HCEC 1CT (cell line): ENCODE measurements at places on chromosomes 7 and 10.

DNA sequence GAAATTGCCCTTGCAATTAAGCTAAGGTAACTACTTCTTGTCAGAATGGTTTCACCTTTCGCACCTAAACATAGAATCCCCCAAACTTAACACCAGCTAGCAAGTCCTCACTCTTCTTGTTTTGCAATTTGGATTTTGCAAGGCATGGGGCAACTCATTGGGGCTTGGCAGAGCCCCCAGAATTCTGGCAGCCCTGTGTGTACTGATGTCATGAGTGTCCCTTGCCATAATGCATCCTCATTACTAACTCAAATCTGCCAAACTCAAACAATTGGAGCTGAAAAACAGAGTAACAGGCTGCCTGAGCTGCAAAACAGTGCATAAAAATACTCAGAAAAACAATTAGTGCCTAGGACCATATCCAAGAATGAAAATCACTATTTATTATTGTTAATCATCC, 7.9 kb upstream of the XPNPEP1 start:
- DNase-seq = no peak

GRCh38 chr7:116512520-116513188, 12.2 kb upstream of the CAV1 start:
- DNase-seq = peak; percentile 49

DNA sequence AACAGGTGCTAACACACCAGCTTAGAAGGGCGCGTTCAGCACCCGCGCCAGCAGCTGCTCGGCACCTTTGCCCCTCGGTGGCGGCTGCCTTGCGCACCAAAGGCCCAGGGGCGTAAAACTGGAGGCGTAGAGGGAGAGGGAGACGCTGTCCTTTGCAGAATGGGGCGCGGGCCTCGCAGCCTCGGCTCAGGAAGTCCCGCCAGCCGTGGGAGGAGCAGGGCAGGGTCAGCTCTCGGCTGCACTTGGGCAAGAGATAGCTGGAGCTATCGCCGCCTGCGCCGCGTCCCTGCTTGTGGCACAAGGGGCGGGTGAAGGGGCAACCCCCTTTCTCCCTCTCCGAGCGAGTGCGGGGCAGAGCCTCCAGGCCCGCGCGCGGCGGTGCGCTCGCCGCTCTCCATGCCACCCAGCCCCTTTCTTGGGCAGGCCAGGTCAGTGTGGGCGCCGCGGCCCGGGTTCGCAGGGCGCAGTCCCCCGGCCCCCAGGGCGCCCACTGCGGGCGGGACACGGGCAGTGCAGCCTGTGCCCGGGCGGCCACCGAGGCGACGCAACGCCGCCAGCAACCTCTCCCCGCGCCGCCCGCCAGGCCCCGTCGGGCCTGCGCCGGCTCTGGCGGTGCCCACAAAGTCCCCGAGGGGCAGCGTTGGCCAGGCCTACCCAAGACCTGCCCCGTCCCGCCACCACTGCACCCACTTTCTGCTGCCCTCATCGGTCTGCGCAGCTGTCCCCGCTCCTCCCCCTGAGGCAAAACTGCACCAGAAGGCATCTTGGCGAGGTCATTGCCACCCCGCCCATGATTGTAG, 4.1 kb downstream of the NEUROD6 start:
- no peak for DNase-seq

GRCh38 chr7:37382546-37383088, 66.0 kb downstream of the ELMO1 start:
- no peak for DNase-seq

DNA sequence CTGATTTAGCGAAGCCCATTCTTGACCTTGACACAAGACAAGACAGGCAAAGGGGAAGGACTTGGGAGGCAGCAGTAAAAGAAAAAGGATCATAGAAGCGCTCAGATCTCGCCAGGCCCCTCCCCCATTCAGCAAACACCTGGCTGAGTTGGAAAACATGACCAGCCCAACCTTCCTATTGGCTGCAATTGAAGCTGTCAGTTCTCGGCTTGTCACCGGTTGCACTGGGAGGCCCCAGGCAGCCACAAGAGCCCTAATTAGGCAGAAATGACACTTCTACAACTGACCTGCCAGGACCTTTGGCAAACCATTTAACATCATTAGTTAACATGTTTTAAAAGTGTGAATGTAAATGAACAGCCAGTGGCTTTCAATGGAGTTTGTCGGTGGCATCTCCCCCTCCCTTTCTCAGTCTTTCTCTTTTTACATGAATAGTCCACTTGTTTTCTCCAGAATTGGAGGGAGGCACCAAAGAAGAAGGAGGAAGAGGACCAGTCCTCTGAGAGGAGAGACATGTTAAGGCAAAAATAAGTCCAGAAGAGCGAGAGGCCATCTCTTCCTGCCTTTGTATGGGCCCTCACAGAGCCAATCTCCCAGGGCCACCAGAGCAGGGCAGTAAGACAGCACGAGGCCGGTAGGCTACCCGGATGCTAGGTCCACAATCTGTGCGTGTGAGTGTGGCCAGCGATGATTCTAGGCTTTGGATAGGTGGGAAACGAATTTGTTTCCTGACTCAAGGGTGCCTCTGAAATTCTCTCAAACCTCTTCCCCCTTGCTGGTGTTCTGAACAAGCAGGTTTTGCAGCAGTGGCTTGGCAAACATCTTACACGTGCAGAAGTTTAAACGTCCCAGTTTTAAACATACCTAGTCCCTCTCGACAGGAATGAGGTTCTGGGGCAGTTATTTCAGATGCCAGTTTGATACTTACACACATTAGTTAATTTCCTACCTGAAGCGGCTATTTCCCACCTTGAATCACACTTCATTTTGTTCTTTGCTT, 15.0 kb upstream of the ENO4 start:
- DNase-seq = no peak

DNA sequence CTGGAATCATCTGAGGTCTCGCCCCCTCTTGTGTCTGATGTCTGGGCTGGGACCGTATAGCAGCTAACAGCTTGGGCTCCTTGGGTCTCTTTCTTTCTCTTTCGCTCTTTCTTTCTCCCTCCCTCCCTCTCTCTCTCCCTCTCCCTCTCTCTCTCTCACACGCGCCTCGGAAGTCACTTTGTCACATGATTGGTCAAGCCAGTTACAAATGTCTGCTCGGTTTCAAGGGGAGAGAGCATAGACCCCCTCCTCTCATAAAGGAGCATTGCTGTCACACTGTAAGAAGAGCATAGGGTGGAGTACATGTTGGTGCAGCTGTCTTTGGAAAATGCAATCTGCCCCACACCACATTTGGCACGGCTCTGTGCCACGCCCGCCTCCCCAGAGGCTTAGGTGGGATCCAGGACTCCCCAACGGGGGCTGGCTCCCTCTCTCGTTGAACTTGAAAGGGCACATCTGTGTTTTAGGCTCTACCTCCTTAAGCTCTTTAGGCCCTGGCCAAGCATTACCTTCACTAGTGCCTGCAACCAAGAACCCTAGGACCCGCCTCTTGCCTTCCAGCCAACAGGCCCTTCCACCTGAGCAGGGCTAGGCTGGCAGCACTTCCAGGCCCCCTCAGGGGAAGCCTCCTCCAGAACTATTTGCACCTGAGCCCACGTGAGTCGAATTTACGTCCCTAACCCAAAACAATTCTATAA, 61.9 kb upstream of the CACUL1 start:
- DNase-seq = no peak

- DNase-seq = peak; percentile 66
Observed at GRCh38 chr10:100743626-100744135, 1.7 kb upstream of the PAX2 start.

GRCh38 chr7:72234086-72234485, 178.1 kb downstream of the CALN1 start:
- no peak for DNase-seq

- DNase-seq = no peak
Observed at GRCh38 chr7:36838616-36839225, 114.4 kb upstream of the AOAH start.

DNA sequence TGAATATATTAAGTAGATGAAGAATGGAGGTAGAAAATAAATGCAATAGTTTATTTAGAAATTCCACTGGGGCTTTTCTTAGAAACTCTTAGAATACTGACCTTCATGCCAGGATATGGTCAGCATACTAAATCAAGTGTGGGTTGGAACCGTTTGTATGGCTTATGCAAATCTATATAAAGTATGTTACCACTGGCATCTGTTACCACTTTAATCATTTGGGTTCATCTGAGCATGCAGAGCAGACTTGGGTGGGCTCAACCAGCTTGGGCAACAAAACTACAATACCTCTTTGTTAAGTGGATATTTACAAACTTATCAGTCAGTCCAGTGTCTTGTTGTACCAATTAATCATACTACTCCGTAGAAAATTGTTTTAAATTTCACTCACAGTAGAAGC, 125.8 kb downstream of the CRPPA start:
- DNase-seq = no peak

DNA sequence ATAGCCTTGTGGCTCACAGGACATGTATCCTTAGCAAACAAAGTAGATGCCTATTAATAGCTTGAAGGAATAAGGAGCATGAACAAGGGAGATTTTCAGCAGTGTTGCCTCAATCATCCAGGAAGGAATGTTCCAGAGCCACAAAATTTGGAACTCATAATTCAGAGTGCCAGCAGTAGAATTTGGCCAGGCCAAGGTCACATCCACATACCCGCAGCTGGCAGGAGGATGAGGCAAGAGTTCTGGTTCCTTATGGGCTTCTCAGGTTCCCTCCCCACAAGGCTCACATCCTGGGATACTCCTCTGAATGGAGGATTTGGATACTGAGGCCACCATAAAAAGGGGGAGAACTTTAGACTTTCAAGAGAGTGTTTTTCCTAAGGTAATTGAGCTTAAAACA, 45.8 kb downstream of the SUFU start:
- DNase-seq = no peak

DNA sequence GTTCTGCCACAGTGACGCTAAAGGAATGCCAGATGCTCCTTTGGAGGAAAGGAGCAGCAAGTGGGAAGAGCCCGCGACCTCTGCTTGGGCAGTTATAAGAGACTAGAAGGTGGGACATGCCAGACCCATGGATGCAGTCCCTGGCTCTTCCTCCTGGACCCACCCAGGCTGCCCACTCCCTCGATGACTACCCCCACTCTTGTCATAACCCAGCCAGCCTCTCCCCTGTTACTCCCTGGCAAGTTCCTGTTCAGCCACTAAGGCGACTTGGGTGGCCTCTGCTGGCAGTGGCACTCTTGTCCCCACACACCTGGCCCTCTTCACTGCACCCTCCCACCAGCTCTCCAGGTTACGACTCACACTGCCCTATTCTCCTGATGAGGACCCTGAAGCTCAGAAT, 33.5 kb downstream of the COL13A1 start:
- no peak for DNase-seq

GRCh38 chr10:77191324-77192049, 446.1 kb downstream of the KCNMA1 start:
- DNase-seq = no peak

DNA sequence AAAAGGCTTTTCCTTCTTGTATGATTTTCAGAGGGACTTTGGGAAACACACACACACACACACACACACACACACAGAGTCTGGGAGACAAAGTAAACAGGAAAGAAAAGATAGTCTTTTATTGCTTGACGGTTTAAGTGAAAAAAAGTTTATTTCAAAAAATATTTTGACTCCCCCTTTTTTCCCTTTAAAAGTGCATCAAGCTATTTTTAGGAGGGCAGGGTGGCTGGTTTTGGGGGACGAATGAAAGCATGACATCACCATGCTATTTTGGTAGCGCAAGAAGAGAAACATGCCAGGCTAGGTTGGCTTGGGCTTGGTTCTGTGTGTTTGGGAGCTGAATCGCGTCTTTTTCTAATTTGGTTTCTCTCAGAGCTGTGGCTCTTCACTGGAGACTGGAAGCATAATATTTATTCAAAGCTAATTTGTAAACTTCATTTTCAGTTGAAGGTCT, 129.2 kb downstream of the BAMBI start:
- DNase-seq = no peak

DNA sequence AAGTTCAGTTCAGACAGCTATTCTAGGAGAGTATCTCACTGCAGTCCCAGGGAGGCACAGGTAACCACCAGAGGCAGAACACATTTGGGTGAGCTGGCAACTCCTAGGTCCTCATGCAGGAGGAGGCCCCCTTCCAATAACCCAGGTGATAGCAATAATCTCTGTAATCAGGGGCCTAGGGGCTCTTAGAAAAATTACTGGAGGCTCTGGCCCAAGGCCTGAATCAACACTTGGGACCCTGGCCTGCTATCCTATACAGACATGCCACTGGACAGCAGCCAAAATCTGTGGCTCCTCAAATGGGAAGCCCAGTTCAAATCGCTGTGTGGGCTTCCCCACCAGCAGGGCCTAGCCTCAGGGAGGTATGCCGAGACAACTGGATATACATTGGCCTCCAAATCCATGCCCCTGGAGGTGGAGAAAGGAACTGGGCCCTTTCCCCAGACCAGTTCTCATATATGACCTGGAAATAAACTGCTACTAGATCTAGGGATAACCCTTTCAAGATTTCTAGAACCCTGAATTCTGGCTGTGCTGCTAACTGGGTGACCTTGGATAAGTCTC, 1.6 kb downstream of the AVPI1 start:
- DNase-seq = peak; percentile 56

DNA sequence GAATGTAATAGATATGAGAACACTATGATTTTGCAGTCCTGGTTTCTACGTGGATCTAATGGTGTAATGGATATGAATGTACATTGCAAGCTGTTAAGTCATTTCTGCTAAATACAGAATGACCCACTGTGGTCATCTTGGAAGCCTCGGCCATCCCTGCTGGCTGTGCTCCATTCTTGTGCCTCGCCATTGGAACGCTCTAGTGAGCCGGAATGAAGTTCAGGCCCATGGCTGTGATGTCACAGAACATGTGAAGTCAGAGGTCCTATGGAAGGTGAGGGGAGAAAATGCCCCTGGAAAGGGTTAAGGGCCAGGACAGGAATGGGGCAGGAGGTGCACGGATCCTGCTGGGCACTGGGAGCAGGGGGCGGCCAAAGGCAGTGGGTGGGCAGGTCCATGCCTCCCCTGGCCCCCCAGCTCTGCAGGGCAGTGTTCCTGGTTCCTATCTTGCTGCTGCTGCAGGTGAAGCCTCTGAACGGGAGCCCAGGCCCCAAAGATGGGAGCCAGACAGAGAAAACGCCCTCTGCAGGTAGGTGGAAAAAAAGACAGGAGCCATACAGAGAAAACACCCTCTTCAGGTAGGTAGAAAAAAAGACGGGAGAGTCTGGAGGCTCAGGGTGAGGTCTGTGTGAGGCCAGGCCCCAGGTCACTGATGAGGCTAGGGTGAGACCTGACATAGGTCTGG, at the start of gene LLCFC1:
LLCFC1 (plus strand) TSS at position 259 of the 685 bp plus-strand sequence; CDS start at position 397, 138 bp downstream.
- DNase-seq = no peak

- no peak for DNase-seq
Observed at GRCh38 chr10:57919864-57920263, 347.8 kb downstream of the IPMK start.

- DNase-seq = no peak
Observed at GRCh38 chr10:114408112-114408967, 4.0 kb upstream of the AFAP1L2 start.

- DNase-seq = peak; percentile 0
Observed at GRCh38 chr10:37379991-37380390, 254.6 kb downstream of the ANKRD30A start.

GRCh38 chr10:118543714-118544400, 51.6 kb downstream of the PRLHR start:
- DNase-seq = peak; percentile 70
